ENCODE measurements at places on chromosomes 16 and 17.

GRCh38 chr16:15739950-15740349 is 89.9 kb downstream of the NDE1 start:
- no peak for DNase-seq

- no peak for DNase-seq
These were observed 17.1 kb upstream of the CRK start for GRCh38 chr17:1473170-1473569.

DNA sequence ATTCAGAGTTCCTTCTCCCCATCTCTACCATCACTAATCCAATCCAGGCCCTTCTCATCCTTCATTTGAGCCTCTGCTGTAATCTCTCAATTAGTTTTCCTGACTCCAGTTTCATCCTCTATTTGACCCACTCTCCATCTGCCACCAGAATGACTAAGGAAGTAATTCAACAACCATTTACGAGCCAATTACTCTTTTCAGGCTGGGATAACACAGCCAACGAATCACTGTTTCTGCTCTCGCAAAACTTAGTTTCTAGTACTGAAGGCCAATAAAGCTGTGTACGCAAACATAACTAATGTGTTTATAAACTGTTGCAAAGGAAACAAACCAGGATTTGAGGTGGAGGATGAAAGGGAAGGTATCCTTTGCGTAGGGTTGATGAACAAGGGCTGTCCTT is 53.7 kb downstream of the MAP2K6 start:
- DNase-seq: no peak

DNA sequence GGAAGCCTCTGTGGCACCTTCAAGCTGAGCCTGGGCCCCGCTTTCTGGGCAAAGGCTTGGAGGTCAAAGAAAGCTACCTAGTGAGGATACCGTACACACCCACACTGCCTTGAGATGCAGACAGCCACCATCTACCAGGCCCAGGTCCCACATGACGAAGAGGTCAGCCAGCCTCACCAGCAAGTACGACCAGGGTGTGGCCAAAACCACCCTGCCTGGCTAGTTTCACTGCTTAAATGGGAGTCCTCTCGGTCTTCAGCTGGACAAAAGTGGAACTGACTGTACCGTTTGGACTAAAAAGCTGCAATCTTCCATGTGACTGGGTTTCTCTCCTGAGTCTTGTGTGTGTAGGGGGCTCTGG is 21.6 kb downstream of the VASN start:
- no peak for DNase-seq

DNA sequence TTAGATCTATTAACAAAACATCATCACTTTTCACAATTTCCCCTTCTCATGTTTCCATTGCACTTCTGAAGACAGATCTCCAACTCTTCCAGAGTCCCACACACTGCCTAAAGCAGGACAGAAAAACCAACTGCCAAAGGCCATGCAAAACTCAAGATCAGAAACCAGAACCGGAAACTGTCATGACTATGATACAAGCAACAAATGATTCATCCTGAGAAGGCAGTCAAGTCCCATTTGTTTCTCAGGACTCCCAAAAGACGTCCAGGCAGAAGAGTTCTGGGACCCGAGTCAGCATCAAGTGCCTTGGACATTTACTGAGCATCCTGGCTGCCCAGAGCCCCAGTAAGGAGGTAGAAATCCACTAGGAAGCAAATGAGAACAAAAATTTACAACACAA is 38.8 kb downstream of the ERN1 start:
- no peak for DNase-seq

DNA sequence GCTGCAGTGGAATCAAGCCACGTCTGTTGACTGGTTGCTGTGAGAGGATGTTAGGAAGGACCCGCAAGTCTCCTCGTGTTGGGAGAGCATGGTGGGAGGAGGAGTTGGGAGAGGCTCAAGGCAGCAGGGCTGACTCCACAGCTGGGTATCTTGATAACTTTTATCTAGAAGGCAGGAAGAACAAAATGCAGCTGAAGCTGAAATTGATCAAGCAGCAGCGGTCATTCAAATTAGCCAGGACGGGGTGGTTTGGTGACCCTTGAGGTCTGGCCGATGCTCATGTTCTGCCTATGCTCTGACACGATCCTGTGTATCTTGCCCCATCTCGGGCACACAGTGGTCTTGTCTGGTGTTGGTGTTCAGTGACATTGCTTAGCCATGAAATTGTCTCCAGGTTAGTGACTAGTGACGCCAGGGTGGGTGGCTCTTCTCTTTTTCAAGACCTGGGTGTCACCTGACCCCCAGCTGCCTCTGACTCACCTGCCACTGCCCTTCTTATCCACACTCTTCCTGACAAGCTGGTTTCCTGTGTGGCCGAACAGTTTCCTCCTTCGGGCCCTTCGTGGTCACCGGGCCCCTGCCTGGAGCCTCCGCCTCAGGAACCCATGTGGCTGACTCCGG is 19.1 kb downstream of the NPTX1 start:
- peak; percentile 67 for DNase-seq

GRCh38 chr16:67283039-67283825 is 3.9 kb downstream of the PLEKHG4 start:
- DNase-seq: no peak

DNA sequence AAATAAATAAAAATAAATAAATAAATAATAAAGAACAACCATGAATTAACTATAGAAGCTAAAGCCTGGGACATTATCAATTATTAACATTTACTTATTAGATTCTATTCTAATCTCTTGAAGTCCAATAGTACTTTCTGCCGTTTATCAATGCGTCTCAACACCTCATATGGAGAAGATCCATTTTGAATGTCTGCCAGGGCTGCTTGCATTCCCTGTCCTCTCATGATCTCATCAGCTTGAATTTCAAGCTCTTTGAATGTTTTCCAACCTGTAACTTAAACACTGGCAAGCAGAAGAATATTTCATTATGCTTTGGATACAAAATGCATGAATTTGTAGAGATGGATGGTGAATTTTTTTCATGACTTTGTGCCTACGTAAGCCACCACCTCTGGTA is 191.9 kb upstream of the ANKFN1 start:
- no peak for DNase-seq

GRCh38 chr16:67449739-67450138 is 18.8 kb downstream of the HSD11B2 start:
- no peak for DNase-seq

DNA sequence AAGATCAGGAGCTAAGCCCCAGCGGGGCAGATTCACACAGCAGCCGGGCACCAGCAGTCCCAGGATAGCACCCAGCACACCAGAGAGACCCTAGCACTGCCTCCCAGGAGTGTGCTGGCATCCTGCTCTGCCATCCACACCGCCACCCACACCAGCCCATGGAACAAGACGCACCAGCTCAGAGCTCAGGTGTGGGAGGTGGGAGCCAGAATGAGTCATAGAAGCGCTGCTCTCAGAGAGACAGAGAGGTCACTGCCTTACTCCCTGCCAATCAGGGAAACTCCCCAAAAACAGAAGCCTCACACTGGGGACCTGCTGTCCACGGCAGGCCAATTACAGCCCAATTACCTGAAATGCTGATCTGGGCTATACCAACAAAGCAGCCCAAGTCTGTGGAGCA is 64.9 kb downstream of the CDYL2 start:
- no peak for DNase-seq

- no peak for DNase-seq
These were observed 4.7 kb upstream of the QRICH2 start for GRCh38 chr17:76312735-76313134.

- no peak for DNase-seq
These were observed 20.7 kb downstream of the DRC3 start for GRCh38 chr17:17993366-17993765.

DNA sequence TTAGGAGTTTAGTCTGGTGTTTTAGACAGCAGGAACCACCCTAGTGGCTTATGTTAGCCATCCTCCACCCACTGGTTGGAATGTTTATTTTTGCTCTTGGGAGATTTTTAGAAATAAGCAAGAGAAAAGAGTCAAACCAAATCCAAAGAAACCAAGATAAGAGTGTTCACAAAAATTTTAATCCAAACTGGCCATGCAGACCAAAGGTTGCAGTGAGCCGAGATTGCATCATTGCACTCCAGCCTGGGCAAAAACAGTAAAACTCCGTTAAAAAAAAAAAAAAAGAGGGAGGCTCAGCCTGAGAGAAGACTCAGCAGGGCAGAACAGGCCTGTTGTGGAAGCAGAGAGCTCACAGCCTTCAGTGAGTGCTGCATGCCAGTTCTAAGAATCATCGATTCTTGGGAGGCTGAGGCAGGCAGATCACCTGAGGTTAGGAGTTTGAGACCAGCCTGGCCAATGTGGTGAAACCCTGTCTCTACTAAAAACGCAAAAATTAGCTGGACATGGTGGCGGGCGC is 12.2 kb upstream of the C16orf54 start:
- no peak for DNase-seq

GRCh38 chr16:58337090-58337444 is 42.2 kb upstream of the PRSS54 start:
- no peak for DNase-seq

- no peak for DNase-seq
These were observed 11.6 kb upstream of the MPHOSPH6 start for GRCh38 chr16:82181461-82182185.

DNA sequence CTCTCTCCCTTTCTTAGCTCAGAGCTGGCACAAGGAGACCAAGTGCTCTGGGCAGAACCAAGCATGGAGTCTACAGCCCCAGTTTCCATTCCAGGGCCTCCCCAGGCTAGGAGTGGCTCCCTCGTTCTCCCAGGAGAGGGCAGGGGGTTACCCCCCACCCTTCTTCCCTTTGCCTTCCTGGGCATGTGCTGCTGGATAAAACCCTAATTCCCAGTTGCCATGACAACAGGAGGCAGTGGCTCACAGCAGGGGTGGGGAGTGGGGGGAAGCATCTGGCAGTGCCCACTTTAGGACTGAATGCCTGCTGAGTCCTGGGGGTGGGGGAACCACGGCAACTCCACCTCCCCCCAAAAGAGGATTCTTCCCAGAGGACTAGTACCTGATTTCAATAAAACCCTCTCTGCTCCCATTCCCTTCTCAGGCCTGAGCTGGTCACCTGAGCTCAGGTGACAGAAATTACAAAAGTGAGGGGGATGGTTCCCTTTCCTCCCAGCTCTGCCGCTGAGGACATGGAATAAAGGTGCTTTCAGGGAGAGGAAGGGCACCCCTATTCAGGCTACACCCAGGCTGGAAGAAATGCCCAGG is 1.8 kb downstream of the MPP2 start:
- no peak for DNase-seq

GRCh38 chr16:87701505-87701921 is 64.3 kb downstream of the KLHDC4 start:
- no peak for DNase-seq

DNA sequence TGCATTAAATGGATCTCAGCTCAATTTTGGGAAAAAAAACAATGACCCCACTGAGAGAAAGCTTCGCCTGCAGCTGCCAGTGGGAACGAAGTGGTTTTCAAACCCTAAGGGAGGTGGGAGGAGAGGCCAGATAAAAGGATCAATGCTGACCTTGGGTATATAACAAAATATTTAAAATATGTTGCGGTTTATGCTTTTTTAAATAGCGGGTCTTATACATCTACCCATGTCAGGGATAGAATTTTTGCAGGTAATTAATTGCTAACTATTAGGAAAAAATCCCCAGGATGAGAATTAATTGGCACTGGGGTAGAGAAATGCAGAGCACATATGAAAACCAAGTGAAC is 10.9 kb upstream of the FOXF1 start:
- DNase-seq: no peak

DNA sequence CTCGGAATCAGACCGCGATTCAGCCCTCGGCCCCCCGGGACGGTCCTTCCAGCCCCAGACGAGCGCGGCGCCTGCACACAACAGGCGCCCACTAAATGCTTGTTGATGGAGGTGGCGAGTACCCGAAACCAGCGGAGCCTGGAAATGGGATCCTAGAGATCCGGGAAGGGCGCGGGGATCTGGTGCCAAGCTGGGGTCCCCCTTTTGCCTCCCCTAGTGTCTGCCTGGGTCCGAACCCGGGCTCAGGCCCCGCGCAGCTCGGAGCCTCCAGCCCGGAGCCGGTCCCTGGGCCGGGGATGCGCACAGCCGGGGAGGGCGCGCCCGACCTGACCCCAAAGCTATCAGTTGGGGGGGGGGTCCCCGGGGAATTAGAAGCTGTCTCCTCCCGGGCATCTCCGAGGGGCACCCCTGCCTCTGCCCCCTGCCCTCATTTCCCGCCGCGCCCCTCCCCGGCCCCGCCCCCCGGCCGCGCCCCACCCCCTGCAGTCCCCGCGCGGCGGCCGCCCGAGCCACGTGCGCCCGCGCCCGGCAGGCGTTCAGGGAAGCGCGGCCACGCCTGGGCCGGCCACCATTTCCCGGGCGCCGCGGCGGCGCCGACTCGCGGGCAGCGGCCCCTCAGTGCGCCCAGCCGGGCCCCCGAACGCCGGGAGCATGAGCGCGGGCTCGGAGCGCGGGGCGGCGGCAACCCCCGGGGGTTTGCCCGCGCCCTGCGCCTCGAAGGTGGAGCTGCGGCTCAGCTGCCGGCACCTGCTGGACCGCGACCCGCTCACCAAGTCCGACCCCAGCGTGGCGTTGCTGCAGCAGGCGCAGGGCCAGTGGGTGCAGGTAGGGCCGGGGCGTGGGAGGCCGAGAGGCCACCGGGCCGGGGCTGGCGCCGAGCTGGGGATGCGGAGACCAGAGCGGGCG is at the start of gene CPNE7:
Gene CPNE7 (plus strand): TSS at position 512 of the 906 bp plus-strand sequence. CDS start 140 bp downstream, at position 652.
- no peak for DNase-seq

- no peak for DNase-seq
These were observed 607 bp upstream of the NCOR1 start for GRCh38 chr17:16215965-16216316.

DNA sequence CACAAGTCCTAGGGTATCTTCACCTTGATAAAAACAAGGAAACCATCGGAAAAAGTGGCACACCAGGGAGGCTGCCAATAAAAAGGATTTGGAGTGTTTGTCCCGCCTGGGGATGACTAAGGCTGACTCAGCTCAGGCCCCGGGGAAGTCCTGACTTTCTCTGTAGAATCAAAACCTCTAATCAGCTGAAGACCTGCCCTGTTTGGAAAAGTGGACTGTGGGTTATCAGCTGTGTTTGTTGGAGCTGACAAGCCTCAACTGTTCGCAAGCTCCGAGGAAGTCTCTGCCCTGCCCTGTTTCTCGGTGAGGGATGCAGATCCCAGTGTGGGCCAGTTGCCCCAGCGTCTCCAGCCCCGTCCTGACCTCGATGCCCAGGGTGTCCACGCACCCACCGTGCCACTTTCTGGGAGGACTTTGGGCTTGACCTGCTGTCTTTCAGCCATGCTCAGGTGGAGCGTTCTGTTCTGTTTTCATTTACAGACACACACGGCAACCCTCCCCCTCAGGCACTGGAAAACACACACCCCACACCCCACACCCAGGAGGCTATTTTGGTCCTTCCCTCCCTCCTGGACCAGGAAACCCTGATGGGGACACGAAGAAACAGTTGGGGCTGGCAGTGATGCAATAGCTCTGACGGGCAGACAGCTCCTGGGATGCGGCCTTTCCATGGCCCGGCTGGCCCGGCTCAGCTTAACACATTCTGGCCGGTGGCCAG is 27.6 kb upstream of the PITPNA start:
- DNase-seq: no peak

DNA sequence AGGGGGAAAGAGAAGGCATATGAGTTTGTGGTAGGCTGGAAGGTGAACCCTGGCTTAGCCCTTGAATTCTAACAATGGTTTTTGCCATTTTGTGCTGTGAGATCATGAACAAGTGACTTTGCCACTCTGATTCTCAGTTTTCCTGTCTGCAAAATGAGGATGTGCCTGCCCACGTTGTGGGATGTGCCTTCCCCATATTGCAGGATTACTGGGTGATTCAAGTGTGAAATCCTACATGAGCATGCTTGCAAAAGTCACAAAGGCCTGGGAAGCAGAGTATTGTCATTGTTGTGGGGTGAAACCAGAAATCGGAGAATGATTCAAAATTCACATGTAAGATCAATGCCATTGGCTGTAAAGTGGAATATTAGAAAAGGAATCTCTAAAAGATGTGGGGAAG is 28.6 kb upstream of the TVP23A start:
- no peak for DNase-seq

GRCh38 chr16:87431926-87432325 is 39.8 kb downstream of the MAP1LC3B start:
- DNase-seq: no peak
